ENCODE measurements at places on chromosomes 1 and 21. TPM values are rescaled to one million over a fixed set of nuclear protein-coding genes. Genes with fewer than 3 reads are reported as not detected.

OR2AK2 gene
- not detected for total RNA-seq

FCRLB gene
- total RNA-seq: 1.6 TPM

PATJ gene
- total RNA-seq: 3.7 TPM

ATP1A2 gene
- 0.15 TPM for total RNA-seq

CAMTA1 gene
- total RNA-seq: 70.9 TPM

DNAJC28 gene
- total RNA-seq: 0.48 TPM

FGR gene
- total RNA-seq: not detected

CD53 gene
- not detected for total RNA-seq

KCNK2 gene
- total RNA-seq: not detected

LAMC2 gene
- 21.1 TPM for total RNA-seq

PLA2G2F gene
- not detected for total RNA-seq

NBPF4 gene
- 0.15 TPM for total RNA-seq

C1orf210 gene
- total RNA-seq: not detected

IGFN1 gene
- total RNA-seq: 0.74 TPM

WDR77 gene
- 49.9 TPM for total RNA-seq

ACKR1 gene
- 0.05 TPM for total RNA-seq

TRIM67 gene
- total RNA-seq: 0.30 TPM

CRNN gene
- total RNA-seq: not detected

ESPN gene
- 1.2 TPM for total RNA-seq

HSD11B1 gene
- 0.47 TPM for total RNA-seq

TMPRSS15 gene
- total RNA-seq: not detected

All from A549 treated with Hydrocortisone at 1 μM for 4 hours (cell line).